ENCODE measurements at places on chromosomes 6 and 20. TPM values are rescaled to one million over a fixed set of nuclear protein-coding genes. Genes with fewer than 3 reads are reported as not detected.

Gene LAMA5
- 86.4 TPM for total RNA-seq

Gene RAB44
- not detected for total RNA-seq

GRCh38 chr6:53691667-53692133 lies 26.1 kb upstream of the KLHL31 start:
- no peak for DNase-seq

GRCh38 chr6:28943223-28943556 lies 19.4 kb upstream of the TRIM27 start:
- DNase-seq, result no peak

DNA sequence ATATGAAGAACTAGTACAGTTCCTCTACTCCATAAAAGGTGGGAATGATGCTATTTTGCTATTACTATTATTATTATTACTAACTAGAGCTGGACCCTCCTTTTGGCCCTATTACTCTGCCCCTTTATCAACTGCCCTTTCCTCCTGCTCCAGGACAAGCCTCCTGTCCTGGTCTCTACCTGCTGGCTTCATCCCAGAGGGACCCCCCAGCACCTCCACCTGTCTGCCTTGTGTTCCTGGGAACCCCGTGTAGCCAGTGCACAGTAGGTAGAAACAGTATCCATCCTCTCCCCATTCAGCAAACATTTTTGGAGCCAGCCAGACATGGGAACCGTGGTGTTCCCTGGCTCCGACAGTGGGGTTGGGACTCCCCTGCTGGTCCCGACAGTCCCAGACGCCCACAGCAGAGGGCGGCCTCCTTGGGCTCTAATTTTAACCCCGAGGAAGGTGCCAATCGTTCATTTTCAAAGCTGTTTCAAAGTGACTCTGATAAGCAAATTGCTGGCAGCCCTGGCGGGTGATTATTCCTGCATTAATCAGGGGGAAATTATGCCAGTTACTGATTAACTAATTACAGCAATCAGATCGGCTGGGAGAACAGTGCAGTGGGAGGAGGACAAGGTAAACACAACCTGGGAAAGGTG lies 44.2 kb upstream of the MDGA1 start:
- peak; percentile 65 for DNase-seq

DNA sequence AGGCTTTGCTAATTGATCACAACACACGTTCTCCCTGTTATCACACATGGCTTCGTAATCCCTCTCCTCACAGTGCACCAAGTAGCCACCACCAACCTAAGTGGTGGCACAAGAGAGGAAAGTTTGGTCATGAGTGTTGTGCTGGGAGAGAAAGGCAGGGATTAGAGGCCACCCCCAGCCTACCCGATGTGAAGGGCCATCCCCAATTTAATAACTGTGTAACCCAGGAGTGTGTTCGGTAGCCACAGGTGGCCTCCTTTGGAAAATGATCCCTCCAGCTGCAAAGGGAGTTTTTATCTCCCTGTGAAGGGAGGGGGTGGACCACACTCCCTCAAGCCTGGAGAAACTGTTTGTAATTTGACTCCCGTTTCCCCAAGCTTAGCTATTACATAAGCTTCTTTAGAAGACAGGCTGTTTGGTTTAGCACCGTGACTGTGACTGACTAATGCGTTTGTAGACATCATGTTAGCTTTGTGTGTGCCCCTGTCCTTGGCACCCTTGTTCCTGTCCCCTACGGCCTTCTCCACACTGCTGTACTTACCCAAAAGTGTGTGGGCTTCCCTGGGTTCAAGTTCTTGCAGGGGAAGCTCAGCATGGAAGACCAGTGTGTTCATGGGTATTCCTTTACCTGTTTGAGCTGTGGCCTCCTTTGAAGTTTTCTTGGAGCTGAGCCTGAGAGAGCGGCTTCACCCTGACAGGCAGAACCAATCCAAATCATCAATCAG lies 20.6 kb downstream of the PPP1R16B start:
- DNase-seq, result peak; percentile 79

GRCh38 chr6:5995949-5996713 lies 10.6 kb downstream of the NRN1 start:
- peak; percentile 70 for DNase-seq

DNA sequence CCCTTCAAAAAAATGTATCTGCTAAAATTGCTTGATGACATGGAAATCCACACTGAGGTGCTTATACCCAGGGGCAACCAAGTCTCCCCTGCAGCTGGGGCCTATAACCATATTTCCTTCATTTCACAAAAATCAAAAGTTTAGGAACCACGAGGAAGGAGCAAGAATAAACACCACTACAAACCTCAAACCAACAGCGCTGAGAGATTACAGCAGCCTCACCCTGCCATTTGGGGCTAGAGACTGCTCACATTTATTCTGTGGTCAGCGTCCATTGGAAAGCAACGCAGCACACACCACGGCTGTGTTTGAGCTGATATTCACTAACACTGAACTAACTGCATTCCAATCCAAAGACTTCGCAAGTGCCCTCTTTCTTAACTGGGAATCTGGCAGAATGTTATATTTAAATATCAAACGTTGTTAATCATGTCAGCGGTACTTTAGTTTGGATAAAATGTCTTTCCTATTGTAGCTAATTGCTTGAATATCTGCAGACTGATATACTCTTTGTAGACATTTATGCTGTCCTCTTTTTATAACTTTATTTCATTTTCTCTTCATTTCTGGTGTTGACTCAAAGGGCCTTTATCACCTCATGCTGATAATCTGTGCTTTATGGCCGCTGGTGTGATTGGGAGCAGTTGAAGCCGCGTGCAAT lies 94.6 kb downstream of the FOXA2 start:
- DNase-seq, result no peak

Gene EYS
- 0.13 TPM for total RNA-seq

Gene NNAT
- total RNA-seq, result not detected

- no peak for DNase-seq
Observed at GRCh38 chr6:139657119-139657518, 282.7 kb upstream of the CITED2 start.

Gene LPA
- total RNA-seq, result 0.18 TPM

Gene NKX2-4
- not detected for total RNA-seq

- no peak for DNase-seq
Observed at GRCh38 chr20:34579979-34580940, 21.7 kb downstream of the MAP1LC3A start.

- DNase-seq, result no peak
Observed at GRCh38 chr6:73954881-73955280, 258.9 kb downstream of the CD109 start.

DNA sequence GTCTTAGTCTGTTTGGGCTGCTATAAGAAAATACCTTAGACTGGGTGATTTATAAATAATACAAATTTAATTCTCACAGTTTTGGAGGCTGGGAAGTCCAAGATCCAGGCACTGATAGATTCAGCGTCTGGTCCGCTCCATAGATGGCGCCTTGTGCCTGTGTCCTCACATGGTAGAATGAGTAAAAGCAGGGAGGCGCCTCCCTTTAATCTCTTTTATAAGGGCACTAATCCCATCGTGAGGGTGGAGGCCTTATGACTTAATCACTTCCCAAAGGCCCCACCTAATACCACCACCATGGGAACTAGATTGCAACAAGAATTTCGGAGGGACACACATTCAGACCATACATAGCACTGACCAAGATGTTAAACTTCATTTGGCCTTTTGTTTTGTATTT lies 91.2 kb upstream of the TMEM181 start:
- no peak for DNase-seq

- DNase-seq, result no peak
Observed at GRCh38 chr6:5681480-5681879, 325.2 kb downstream of the NRN1 start.

Gene BMP7
- total RNA-seq, result 0.13 TPM

- no peak for DNase-seq
Observed at GRCh38 chr6:77466451-77467437, 3.5 kb upstream of the HTR1B start.

Gene REM1
- not detected for total RNA-seq

DNA sequence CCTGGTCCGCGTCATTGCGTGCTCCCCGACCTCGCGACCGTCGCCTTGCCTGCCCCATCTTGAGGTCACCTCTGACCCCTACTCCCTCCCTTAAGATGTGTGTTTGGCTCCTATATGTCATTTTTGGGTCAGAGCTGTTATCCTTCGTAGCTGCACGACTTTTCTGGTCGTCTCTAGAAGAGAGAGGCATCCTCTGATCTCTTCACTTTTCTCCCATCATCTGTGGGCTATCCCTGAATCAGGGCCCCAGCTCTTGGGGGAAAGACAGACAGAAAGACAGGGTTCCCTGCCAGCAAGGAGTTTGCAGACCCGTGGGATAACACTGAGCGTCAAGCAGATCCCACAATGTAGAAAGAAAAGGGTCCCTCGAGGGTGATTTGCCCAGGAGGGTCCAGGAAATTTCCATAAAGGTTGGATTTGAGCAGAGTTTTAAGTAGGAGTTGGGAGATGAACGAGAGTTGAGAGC lies 555 bp downstream of the FAM120B start:
- no peak for DNase-seq

- no peak for DNase-seq
Observed at GRCh38 chr20:48689388-48689787, 138.4 kb downstream of the PREX1 start.

DNA sequence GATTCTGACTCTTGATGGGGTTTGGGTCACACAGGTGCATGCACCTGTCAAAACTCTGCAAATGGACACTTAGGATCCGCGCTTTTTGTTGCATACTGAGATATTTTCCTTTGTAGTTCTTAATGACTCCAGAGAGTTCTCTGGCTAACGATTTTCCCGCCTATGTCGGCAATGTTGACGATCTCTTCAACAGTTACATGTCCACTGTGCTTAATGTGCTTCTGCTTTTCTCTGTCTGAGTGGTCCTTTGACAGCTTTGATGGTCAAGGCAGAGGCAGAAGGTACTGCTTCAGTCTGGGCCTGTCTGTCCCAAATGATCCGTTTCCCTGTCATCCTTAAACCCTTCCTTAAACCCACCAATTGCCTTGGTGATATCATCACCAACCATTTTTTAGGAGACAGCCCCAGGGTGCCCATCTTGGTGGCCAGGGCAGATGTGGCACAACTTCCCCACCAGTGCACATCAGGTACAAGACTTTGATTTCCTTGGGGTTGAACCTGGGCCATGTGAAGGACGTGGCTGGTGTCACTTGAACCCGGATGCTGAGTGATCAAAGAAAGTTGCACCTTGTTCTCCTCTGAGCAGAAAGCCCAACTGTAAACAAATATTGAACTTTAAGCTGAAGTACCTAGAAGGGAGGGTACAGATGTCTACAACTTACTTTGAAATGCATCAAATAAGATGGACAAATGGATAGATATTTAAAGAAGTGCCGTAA lies 10.7 kb upstream of the BPIFB1 start:
- DNase-seq, result no peak

GRCh38 chr6:2171728-2172127 lies 73.7 kb downstream of the GMDS start:
- no peak for DNase-seq
